Brain pericyte (primary cell): ENCODE measurements at places on chromosomes 4 and X.

DNA sequence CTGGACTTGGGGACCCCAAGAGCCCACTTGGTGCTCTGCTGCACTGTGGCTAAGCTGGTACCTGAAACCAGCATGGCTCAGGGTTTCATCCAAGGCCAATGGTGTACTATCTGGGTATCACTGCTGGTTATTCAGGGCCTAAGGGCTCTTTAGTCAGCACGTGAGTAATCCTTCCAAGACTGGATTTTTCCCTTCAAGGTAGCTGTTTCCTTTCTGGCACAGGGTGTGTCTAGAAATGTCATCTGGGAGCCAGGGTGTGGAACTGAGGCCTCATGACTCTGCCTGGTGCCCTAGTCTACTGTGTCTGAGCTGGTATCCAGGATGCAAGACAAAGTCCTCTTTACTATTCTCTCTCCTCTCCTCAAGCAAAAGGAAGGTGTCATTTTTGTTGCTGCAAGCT lies 99.0 kb upstream of the QRFPR start:
- DNase-seq, result no peak

- no peak for DNase-seq
Measured at GRCh38 chrX:38347136-38347535, 5.3 kb upstream of the OTC start.

GRCh38 chrX:113929004-113929403 lies 654.9 kb upstream of the HTR2C start:
- no peak for DNase-seq

GRCh38 chr4:18917689-18918088 lies 896.1 kb upstream of the LCORL start:
- no peak for DNase-seq

DNA sequence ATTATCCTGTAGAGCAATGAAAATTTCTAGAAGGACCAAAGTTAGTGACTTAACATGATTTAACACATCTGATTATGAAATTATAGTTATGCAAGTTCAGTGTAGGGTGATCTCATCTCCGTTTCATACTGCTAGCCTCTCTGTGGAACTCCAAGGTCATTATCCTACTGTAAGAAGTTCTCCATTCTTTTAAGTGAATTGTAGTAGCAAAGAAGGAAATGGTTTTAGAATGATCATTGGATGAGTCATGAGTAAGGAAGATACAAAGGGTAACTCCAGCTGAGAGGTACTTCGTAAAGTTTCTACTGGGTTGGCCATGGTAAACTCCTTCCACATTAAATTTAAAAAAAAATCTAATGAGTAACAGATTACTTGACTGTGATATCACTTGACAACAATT lies 215.0 kb upstream of the GIMD1 start:
- peak; percentile 69 for DNase-seq

- peak; percentile 46 for DNase-seq
Measured at GRCh38 chr4:155759372-155760252, 791 bp downstream of the GUCY1B1 start.

DNA sequence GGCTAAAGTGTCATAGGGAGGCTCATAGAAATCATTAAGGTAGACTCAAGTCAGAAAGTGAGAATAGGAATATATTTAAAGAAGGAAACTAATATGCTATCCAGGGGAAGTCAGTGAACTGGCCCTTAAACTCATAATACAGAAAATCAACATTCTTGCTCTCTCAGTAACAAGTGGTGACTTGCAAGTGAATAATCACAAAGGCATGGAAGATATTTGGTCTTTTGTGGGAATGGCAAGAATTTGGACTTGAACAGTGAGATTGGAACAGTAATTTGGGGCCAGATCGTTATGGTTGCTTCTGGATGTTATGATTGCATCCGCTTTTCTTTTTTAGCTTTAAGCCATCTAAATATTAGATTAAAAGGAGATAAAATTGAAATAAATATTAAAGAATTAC lies 103.8 kb downstream of the TBC1D19 start:
- DNase-seq, result no peak

- no peak for DNase-seq
Measured at GRCh38 chr4:19187096-19187495, 1064.6 kb upstream of the SLIT2 start.

- no peak for DNase-seq
Measured at GRCh38 chr4:54058171-54058570, 6.2 kb downstream of the CHIC2 start.

DNA sequence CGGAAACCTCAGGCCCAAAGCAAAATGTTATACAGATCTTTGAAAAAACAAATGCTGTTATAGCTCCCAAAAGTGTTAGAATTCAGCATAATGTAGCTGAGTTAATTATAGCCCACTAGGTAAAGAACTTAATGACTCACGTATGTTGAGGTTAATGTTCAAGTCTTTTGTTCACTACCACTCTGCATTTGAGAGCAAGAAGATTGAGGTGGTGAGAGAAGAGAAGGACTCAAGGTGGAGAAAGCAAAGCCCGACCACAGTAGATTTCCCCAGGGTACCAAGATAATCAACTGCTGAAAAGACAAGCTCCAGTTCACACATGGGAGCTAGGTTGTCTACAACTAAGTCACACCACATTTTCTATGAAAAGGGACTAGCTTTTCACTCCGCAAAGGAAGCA lies 480.2 kb downstream of the DTHD1 start:
- DNase-seq, result no peak

GRCh38 chr4:20020056-20020455 lies 231.6 kb upstream of the SLIT2 start:
- DNase-seq, result no peak

- DNase-seq, result no peak
Measured at GRCh38 chr4:4637710-4638109, 95.9 kb upstream of the STX18 start.

DNA sequence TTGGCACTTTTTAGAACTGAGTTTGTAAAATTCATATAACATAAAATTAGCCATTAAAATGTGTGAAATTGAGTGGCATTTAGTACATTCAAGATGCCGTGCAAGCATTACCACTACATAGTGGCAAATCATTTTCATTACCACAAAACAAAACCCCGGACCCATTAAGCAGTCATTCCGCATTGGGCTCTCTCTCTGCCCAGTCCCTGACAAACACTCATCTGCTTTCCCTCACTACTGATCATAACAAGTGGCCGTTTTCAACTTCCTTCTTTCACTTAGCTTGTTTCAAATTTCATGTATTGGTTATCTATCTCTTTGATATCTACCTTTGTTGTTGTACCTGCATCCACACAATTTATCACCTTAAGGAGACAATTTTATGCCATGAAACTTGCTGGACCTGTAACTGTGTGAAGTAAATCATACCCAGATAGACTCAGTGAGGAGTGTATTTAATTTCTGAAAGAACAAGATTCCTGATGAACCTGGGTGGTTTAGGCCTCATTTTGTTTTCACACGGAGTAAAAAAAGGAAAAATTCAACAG lies 202.1 kb downstream of the OR13H1 start:
- DNase-seq, result no peak
